ENCODE measurements at places on chromosomes 4 and X.

DNA sequence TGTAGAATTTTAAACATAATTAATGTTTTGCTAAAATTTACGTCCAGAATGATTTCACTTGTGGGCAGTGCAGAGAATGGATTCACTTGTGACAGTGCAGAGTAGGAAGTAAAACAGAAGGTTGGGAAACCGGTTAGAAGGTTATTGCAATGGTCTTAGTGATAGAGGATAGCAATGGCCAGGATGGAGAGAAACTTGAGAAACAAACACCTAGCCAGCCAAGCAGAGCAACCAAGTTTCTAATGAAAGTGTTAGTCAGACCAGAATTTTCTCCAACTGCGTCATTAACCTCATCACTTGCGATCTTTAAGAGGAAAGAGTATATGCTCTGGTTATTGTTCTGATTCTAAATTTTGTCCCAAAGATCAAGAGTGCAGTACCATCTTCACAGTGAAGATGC lies 50.0 kb upstream of the TBC1D9 start:
- no peak for DNase-seq

GRCh38 chrX:27086237-27086636 lies 376.9 kb downstream of the PPP4R3C start:
- DNase-seq: peak; percentile 64

GRCh38 chr4:12409507-12410190 lies 981.0 kb upstream of the HS3ST1 start:
- peak; percentile 34 for DNase-seq

- peak; percentile 25 for DNase-seq
Measured at GRCh38 chrX:19810802-19811201, 76.6 kb downstream of the SH3KBP1 start.

GRCh38 chr4:47120783-47121182 lies 89.4 kb downstream of the GABRB1 start:
- no peak for DNase-seq
